Omental fat pad (tissue), 4 donors: ENCODE measurements at places on chromosomes 3 and 15.

DNA sequence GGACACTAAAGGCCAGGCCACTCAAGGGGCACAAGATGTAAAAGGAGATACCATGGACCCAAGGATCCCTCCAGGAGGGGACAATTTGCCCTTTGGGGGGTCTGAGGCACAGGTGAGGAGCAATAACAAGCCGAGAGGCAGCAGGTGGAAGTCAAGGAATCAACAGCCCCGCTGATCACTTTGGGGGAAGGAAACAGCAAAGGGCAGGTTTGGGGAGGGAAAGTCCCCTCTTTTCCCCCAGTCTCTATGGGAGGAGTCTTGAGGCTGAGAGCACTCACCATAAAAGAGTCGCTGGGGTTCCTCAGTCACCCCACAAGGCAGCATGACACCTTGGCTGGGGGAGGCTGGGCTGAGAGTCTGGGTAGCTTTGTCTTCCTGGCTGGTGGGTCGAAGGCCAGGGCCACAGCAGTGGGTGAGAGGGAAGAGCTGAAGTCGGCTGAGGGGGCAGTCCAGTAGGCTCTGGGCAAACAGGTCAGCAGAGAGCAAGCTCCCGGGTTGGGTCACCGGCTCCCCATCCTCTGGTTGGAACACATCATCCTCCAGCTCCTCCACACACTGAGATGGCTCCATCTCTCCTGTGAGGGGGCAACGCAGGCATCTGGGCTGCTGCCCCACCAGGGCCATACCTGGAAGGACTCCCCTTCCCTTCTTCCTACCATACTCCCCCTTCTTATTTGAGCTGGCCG lies 3.0 kb downstream of the BMF start:
- no peak for DNase-seq

GRCh38 chr15:45456212-45457106 lies 66.1 kb downstream of the SLC30A4 start:
- peak; percentile 45 for DNase-seq

- DNase-seq, result no peak
These were observed 141.7 kb downstream of the C3orf38 start for GRCh38 chr3:88291486-88291885.

DNA sequence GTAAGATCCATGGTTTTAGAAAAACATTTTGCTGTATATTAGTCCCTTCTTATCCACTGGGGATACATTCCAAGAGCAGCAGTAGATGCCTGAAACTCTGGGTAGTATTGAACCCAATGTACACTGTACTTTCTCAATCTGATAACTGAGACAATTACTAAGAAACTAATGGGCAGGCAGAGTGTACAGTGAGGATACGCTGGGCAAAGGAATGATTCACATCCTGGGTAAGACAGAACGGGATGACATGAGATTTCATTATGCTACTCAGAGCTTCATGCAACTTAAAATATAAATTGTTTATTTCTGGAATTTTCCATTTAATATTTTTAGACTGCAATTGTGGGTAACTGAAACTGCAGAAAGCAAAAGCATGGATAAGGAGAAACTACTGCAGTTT lies 46.2 kb upstream of the TEX55 start:
- DNase-seq, result no peak

GRCh38 chr3:178205740-178206139 lies 330.5 kb upstream of the KCNMB2 start:
- DNase-seq, result no peak

DNA sequence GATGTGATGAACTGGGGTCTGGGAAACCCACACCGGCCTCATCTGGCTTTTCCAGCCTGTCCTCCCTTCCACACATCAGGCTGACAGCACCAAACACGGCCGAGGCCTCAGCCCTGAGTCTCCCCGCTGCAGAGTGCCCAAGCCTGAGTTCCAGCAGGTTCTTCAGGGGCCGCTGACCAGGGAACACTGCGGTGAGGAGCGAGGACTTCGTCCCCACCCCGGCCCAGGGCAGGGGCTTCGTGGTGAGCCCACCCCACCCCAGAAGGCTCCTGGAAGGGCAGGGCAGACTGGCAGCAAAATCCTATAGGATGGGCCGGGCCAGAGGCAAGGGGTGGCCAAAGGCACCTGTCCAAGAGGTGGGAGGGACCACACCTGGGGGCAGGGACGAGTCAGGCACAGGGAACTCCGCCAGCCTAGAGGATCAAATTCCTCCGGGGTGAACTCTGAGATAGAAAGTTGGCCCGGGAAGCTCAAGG lies at the start of gene SLC51A:
Gene SLC51A, plus strand, starts transcription at position 446 of the 476 bp plus-strand sequence. CDS start 179 bp downstream, outside the sequence.
- no peak for DNase-seq
